NK-92 treated with Interleukin-12 subunit alpha and Interleukin-12 subunit beta, amount 100 ng/mL, for 24 hours (cell line): ENCODE measurements at places on chromosomes 3 and 15.

GRCh38 chr3:101249522-101249921 lies 70.9 kb downstream of the IMPG2 start:
- no peak for DNase-seq

DNA sequence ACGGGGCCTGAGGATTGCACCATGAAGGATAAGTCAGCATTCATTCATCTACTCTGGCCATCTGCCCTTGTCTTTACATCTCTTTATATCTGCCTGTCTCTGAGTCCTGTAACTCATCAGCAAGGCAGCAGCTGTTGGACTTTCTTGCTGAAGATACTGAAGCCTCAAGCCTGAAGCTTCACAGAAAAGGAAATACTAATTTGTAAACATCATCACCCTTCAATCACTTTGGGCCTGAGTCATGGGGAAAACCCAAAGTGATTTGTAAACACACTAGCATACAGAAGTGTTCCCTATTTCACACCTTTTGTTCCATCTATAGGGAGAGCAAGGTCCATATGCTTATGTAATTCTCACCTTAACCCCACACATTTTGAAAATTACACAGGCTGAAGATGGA lies 928.2 kb downstream of the EPHA3 start:
- DNase-seq, result no peak

- DNase-seq, result peak; percentile 45
Observed at GRCh38 chr3:195101001-195101583, 169.9 kb downstream of the XXYLT1 start.

GRCh38 chr15:100601163-100601562 lies 821 bp downstream of the LINS1 start:
- DNase-seq, result peak; percentile 50

- no peak for DNase-seq
Observed at GRCh38 chr3:49747792-49748480, 24.2 kb upstream of the GMPPB start.

- DNase-seq, result no peak
Observed at GRCh38 chr15:77224352-77224751, 153.4 kb upstream of the TSPAN3 start.

GRCh38 chr3:57127891-57128518 lies 37.1 kb downstream of the IL17RD start:
- no peak for DNase-seq

DNA sequence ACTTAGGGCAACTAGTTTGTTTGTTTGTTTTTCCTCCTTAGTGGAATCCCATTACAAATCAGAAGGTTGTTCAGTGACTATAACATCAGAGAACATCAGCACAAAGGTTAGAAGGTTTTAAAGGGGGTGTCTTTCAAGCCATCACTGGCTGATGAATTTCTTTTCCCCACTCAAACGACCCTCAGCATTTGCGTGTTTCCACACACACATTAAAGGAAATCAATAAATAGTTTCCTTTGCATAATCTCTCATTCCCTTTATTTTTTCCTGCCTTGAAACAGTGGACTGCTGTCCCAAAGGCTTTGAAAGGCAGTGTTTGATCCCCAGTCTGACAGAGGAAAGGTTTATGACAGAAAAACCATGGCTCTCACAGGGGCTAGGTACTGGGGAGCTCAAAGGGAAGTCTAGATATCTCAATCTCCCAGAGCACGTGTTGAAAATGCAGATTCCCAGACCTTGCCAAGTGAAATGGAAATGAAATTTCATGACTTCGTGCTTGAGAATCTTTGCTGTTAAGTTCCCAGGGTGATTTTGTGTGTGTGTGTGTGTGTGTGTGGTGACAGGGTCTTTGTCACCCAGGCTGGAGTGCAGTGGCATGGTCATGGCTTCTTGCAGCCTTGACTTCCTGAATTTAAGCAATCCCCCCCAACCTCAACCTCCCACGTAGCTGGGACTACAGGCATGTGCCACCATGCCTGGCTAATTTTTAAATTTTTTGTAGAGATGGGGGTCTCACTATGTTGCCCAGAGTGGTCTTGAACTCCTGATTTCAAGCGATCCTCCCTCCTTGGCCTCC lies 2.2 kb upstream of the INTS14 start:
- no peak for DNase-seq

DNA sequence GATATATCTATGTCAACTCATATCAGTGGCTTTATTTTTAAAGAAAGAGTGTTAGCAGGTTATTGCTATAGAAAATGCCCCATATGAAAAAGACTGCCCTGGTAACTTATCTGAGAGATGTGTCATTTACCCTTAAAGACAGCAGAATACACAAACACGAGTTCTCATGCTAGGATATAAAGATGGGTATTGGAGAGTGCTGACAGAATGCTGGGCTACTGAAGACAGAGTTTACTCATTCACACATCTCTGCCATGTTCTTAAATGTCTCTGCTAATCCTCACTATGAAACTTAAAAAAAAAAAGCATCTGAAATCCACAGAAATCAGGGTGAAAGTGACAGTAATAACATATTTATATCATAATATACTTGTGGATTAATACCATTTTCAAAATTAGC lies 126.7 kb downstream of the FOXP1 start:
- no peak for DNase-seq

GRCh38 chr3:110910346-110910955 lies 161.2 kb upstream of the NECTIN3 start:
- no peak for DNase-seq

GRCh38 chr3:66971891-66972551 lies 26.1 kb upstream of the KBTBD8 start:
- peak; percentile 28 for DNase-seq
